ENCODE measurements at places on chromosomes 13 and 19. TPM values are rescaled to one million over a fixed set of nuclear protein-coding genes. Genes with fewer than 3 reads are reported as not detected.

MEDAG gene
- total RNA-seq, result not detected

ZNF627 gene
- 4.8 TPM for total RNA-seq

MRPS31 gene
- 35.6 TPM for total RNA-seq

HIPK4 gene
- total RNA-seq, result not detected

STXBP2 gene
- 162 TPM for total RNA-seq

SOHLH2 gene
- not detected for total RNA-seq

FCAR gene
- not detected for total RNA-seq

ZFP14 gene
- 5.4 TPM for total RNA-seq

DACT3 gene
- total RNA-seq, result 0.42 TPM

CBY2 gene
- not detected for total RNA-seq

SIGLEC8 gene
- not detected for total RNA-seq

PLVAP gene
- total RNA-seq, result not detected

LRP3 gene
- not detected for total RNA-seq

ZGLP1 gene
- 3.4 TPM for total RNA-seq

CBARP gene
- not detected for total RNA-seq

FCGBP gene
- total RNA-seq, result 5.8 TPM

CILP2 gene
- total RNA-seq, result 0.16 TPM

TLE6 gene
- total RNA-seq, result 2.7 TPM

CALR3 gene
- total RNA-seq, result not detected

ATP4B gene
- total RNA-seq, result not detected

PROZ gene
- total RNA-seq, result not detected

SOX21 gene
- total RNA-seq, result not detected

GPC5 gene
- total RNA-seq, result not detected

ADM5 gene
- total RNA-seq, result 4.5 TPM

PGLYRP2 gene
- not detected for total RNA-seq

U2AF2 gene
- 321 TPM for total RNA-seq

CLC gene
- total RNA-seq, result not detected

Data from activated CD8-positive, alpha-beta T cell treated with anti-CD3 and anti-CD28 coated beads, Interleukin-2, amount 10 ng/mL, durations not matched to agents 7 days and 5 days (primary cell).